Brain microvascular endothelial cell (primary cell): ENCODE measurements at places on chromosomes 11 and 22.
A peak's percentile ranks its signal among the peaks of the same experiment; 100 is the strongest.

DNA sequence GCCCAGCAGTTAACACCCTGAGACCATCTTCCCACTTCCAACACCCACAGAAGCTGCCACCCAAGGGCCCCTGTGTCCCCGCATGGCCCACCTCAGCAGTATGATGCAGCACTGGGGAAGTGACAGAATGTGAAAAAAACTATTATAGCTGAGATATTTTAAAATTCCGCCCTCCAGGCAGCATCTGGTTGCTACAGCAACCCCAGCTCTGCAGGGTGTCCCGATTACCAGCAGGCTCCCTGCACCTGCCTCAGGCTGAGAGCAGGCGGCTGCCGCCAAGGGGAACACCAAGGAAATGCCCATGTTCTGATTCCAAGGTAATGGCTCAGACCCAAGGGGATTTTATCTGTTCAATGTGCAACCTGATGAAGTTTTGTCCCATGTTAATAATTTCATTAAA is 10.5 kb upstream of the TMEM121B start:
- no peak for DNase-seq

DNA sequence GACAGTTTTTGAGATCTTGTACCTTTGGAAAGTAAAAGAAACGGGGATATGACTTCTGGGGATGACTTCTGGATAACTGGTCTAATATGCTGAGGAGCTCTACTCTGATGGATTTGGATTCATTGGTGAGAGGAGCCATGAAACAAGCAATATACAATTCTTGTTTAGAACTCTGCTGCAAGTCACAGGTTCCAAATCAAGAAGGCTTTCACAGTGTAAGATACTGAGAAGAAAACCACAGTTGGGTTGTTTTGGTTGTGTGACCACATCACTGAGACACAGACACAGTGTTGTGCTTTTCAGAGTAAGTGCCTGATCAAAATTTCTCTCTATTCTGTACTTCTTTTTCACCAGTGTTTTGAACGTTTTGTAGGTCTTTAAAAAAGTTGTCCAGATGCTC is 13.1 kb upstream of the UCP2 start:
- no peak for DNase-seq

DNA sequence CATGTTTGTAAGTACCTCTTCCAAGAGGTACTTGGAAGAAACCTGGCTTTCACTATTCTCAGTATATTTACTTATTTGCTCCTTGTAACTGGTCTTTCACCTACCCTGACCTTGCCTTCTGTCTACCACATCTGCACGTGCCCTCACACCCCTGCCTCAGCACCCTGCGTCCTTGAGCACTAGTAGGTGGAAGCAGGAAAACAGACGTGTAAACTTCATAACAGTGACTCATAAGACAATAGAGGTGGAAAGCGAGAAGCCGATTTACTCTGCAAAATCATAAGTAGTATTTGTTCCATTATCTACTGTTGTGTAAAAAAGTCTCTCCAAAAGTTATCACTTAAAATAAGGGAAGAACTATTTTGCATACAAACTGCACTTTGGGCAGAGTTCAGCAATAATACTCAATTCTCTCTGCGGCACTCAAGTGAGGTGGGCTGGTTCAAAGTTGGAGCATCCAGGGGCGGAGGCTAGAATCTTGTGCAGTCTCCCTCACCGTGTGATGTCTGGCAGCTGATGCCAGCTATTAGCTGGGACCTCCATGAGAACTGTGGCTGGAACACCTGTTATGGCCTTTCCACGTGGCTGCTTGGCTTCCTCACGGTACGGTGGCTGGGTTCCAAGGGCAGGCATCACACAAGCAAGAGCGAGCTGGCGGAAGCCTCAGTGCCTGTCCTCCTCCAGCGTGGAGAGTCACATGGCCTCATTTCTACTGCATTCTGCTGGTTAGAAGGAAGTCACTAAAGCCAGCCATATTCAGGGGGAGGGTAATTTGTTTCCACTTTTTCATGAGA is 30.4 kb downstream of the PACS1 start:
- DNase-seq, result no peak

GRCh38 chr22:24359452-24360120 is 67.8 kb upstream of the ADORA2A start:
- DNase-seq, result no peak

DNA sequence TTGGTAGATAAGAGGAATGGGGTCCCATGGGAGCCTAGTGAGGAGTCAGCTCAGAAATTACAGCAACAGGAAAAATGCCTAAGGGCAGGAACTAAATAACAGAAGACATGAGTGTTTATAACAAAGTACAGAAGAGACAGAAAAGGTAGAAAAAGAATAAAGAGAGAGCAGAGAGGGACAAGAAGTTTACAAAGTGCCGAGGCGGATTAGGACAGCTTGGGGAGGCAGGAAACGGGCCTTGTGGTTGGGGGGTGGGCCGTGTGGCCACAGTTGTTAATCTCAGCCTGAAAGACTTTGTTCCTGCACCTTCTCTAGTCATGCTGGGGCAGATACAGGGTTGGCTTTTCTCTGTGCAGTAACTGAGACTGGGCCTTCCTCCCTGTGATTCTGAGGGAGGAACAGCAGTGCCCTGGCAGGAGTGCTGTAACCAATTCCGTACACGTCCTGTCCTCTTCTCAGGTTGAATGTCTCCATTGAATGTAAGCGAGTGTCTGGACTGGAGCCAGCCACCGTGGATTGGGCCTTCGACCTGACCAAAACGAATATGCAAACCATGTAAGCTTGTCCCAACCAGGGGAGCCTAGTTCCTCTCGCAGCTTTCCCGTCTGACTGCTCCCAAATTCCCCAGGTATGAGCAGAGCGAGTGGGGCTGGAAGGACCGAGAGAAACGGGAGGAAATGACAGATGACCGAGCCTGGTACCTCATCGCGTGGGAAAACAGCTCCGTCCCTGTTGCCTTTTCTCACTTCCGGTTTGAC is 13.2 kb downstream of the NAA40 start:
- DNase-seq, result peak; percentile 9

DNA sequence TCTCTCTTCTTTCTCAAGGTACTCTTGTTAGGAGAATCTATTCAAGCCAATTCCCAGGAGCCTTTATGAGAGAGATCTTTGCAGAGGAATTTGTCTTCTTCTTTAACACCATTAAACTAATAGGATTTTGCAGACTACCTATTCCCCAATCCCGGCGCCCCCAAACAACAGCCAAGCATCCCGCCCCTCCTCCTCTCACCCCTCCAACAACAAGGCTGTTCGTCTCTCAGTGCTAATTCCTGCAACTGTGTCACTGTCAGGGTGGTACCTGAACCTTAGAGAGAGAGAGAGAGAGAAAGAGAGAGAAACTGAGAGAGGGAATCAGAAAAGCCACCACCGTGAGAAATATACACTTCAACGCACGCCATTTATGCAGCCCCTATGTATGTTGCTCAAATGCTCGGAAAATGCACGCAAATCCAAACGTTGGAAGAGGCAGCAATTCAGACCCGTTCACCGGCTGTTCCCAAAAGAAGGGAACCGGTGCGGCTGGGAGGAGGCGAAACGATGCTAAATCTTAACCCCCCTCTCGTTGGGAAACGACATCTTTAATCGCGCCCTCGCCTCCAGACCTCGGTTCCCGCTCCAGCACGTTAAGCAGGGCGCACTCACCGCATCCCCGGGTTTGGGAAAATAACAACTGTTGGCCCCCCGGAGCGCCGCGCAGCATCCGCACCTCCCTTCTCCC is 961 bp downstream of the KCNA4 start:
- no peak for DNase-seq

- no peak for DNase-seq
Measured at GRCh38 chr11:121571506-121571905, 118.7 kb upstream of the SORL1-AS1 start.

DNA sequence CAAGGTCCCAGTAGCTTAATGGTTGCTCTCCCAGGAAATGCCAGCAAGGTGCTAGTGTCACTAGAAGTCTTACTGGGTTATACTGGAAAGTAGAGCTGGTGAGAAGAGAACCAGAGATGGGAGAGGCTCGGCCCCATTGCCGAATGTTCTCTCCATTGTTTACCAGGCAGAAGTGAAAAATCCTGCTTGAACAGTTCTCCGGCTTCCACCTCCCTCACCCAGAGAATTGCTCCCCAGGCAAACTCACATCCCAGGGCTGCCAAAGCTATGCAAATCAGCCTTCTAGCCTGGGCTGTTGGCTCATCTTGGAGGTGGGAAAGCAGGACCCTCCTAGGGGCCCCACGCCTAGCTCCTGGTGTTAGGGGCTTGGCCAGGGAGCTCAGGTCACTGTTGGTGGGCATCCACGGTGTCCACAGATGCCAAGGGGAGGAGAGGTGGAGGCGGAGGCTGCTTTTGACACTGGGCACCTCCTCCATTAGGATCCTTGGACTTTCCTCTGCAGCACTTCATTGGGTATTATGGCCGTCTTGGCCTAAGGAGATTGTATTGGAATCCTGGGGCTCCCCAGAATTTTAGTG is 20.1 kb downstream of the POU2F3 start:
- no peak for DNase-seq

DNA sequence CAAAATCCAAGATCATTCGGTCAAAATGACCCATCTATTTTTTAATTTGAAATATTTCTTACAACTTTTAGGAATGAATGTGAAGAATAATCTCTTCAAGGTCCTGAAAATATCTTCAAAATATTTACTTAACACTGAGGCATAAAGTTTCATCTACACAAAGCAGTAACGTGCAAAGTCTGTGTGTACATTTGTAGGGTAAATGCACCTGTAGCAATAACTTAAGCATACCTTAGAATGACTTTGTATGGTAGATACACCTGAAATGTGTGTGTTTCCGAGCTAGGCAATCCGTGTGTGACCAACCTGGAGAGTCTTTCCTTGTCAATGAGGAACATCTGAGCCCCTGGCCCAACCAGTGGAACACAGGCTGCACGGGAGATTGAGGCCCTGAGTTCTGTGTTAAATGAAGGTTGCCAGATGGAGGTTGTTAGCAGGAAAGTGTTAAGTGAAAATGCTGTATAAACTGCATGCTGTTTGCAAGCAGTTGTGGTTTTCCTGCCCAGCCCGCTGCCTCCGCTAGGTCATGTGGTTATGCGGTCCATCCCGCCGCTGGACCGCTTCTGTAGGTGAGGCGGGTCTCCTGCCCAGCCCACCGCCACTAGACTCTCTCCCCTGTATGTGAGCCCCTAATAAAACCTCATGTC is 7.6 kb upstream of the CTR9 start:
- DNase-seq, result no peak

- DNase-seq, result no peak
Measured at GRCh38 chr11:116932181-116932580, 94.8 kb upstream of the APOA1 start.

- DNase-seq, result no peak
Measured at GRCh38 chr11:60921777-60922335, 2.4 kb upstream of the TMEM132A start.

GRCh38 chr22:33112580-33112979 is 54.4 kb upstream of the SYN3 start:
- no peak for DNase-seq

DNA sequence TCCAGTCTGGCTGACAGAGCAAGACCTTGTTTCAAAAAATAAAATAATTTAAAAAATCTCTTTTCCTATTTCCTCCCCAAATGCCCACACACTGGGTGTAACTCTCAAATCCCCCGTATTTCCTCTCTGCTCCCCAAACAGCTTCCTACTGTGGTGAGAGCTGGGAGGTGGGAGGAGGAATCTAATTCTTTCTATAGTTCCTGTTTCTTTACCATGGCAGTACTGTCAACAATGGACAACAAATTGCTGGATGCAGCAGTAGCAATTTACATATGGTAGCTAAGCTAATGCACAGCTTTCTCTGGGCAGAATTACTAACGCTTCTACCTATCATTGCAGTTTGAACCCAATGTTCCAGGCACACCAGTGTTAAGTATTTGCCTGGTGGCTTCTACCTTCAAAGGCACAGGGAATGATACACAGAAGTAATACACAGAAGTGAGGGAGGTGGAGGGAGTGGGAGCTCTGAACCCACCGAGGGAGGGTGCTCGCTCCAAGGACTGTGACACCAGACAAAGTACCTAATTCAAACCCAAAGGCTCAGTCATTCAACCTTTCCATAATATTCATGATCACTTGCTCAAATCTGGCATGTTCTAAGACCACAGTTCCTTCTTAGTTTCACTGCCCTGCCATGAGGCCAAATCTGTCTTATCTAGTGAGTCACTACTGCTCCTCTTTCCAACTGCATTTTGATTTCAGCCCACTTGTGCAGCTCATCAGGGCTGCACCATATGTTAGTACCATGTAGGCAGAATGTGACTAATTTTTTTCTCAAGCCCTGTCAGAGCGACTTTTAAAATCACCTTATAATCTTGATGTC is 37.9 kb downstream of the CELF1 start:
- DNase-seq, result peak; percentile 88

DNA sequence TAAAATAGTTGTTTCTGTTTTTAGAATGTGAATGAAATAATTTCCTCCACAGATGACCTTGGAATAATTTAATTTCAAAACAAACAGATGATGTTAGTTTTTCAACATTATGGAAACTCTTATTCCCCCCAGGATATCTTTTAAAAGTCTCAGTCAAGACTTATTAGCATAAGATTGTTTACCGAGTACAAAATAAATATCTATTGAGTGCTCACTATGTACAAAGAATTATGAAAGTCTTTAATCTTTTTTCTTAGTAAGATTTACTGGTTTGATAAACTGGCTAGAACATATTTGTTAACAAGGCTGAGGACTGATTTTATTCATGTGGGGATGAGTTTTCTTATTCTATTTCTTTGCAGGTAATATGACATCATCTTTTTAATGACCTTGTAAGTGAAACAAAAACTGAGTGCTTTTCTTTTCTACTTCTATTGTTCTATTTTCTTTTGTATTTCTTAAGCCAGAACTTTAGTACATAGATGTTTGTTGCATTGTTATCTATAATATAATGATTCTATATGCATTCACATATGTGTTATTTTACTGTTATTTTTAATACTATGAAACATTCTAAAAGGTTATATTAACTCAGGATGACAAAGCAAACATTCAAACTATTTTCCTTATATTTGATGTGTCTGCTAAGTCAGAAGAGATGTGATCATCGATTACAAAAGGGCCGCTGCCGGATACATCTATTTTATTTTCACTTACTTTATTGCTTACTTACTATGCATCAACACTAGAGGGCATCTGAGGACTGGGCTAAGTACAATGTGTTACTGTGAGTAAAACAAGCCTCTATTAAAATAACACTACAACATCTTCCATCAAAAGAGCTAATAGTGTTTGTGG is 111.0 kb upstream of the ARHGAP42 start:
- peak; percentile 42 for DNase-seq

DNA sequence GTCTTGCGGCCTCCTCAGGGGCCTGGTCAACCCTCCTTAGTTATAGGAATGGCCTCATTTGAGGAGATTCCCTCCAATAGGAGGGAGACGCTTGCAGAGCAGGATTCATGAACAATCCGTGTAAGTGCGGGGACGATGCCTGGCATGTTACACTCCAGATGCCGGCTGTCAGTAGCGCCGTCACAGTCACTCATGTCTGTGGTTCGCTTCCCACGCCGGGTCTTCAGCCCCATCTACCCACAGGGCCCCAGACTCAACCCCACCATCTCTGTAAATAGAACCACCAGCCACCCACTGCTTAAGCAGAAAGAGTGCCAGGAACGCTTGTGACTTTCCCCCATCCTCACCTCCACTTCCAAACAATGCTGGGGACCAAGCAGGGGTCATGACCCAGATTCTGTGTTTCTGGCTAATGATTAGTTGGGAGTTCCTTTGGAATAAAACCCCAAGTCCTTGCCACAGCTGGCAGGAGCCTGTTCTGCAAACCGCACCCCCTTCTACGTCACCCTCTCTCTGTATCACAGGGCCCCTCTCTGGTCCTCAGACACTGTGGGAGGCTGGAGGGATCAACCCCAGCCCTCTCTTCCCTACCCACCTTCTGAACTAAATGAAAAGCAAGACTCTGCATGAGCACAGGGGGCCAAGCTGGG is 38.8 kb upstream of the TOLLIP start:
- no peak for DNase-seq

- DNase-seq, result no peak
Measured at GRCh38 chr11:119591836-119592310, 137.1 kb downstream of the NECTIN1 start.
